ENCODE measurements at places on chromosomes 2 and 18.

GRCh38 chr2:207594264-207594663 lies 30.9 kb downstream of the METTL21A start:
- no peak for DNase-seq

DNA sequence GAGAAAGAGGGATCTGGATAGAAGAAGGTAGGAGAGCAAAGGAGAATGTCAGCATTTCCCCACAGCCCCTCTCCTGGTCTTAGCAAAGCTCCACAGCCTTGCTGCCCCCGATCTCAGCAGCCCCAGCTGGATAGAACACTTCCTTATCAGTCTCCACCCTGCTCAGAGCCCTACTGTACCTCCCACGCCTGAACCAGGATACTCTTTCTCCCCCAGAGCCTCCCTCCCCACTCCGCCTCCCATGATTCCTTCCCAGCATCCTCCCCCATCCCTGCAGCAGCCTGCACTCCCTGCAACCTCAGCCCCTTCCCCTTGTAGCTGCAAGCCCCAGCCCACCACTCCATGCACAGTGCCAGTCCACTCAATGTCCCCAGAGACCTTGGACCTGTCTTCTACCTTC lies 25.8 kb downstream of the PLB1 start:
- DNase-seq = no peak

DNA sequence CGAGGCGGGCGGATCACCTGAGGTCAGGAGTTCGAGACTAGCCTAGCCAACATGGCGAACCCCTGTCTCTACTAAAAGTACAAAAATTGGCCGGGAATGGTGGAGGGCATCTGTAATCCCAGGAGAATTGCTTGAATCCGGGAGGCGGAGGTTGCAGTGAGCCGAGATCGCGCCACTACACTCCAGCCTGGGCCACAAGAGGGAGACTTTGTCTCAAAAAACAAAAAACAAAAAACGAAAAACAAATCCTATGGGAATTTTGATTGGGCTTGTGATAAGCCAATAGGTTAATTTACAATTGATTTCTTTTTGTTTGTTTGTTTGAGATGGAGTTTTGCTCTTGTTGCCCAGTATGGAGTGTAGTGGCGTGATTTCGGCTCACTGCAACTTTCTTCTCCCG lies 24.2 kb upstream of the TOGARAM2 start:
- no peak for DNase-seq

DNA sequence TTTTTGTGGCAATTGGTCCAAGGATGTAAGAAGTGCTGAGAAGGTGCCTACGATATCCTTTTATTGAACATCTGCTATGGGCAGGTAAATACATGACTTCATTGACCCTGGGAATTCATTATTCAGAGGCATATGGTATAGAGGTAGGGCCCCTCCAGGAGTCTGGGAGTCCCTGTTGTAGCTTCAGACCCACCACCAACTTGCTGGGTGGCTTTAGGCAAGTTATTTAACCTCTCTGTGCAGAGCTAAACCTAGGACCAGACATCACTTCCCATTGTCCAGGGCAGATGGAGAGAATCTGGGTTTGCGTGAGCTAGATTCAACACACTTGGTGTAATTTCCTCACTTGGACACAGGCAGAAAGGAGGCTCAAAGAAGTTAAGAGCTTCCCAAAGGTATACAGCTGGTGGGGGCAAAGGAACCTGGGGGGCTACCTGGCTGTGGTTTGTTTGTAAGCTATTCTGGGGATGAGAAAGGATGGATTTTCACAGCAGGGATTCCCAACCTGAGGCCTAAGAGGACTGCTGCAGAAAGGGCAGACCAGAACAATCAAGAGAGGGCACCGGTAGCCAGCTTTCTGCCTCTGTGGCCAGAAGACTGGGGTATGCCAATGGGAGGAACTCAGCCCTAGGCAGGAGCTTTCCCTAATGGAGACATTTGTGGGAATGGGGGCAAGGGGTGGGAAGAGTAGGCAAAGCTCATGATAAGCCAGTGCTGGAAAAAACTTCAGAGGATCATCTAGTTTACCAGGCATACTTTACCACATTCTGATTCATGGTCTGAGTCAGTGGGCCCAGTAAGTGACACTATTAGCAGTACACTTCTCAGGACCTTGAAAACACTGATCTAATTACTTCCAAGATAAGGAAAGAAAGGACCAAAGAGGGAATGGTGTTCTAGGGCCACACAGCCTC lies 102.7 kb upstream of the SMAD2 start:
- DNase-seq = no peak

- DNase-seq = no peak
Observed at GRCh38 chr2:54543733-54544396, 87.7 kb downstream of the SPTBN1 start.

DNA sequence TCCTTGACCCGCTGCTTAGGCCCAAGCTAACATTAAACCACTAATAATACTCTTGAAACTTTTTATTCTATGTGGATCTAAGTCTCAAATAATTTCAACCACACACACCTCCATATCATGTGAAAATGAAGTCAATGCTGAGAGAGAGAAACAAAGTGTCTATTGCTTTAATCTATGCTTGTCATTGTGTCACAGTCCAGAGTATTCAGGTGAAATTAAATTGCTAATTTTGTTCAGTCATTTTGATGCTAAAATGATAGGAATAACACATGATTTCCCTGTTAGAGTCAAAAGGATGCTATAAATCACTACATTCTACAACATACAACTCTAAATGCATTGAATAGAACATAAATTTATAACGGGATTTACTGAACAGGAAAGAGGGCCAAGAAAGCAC lies 195.4 kb downstream of the ERBB4 start:
- no peak for DNase-seq

- DNase-seq = no peak
Observed at GRCh38 chr18:42586601-42587000, 528.9 kb downstream of the RIT2 start.

GRCh38 chr2:20579866-20580265 lies 71.0 kb downstream of the HS1BP3 start:
- no peak for DNase-seq

DNA sequence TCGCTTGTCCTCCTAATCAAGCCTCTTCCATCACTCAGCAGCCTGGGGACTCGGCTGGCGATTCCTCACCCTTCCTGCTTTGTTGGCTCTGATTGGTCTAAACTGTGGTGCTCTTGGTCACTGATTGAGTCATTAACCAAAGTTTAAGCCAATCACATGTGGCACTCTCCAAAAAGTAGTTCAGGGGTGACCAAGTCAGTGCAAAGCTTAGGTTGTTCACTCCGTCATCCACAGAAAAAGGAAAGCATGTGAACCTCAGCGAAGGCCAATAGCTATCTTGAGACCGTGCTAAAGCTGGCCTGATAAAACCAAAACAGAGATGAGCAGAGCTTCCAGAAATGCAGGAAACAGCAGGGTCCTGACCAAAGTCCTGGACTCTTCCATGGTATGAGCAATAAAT lies 4.9 kb downstream of the ALPK2 start:
- DNase-seq = no peak

GRCh38 chr2:119751706-119752105 lies 8.0 kb upstream of the PTPN4 start:
- DNase-seq = no peak

GRCh38 chr18:61198486-61198885 lies 134.7 kb upstream of the CDH20 start:
- no peak for DNase-seq

DNA sequence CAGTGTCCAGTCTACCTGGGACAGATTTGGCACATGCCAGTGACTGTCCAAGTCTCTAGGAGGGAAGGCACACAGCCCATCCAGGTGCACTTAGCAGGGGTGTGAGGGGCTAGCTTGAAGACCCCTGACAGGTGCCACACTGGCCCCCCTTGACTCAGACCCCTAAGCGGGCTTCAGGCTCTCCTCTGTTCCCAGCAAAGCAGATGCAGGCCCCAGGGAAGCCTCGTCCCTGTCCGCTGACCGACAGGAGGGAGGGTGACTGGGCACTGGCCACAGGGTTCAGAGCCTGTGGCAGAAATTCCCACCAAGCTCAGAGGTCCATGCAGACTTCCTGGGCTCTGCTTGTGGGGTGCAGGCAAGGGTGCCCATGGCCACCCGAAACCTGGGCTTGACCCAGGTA lies 239.8 kb upstream of the MYT1L start:
- no peak for DNase-seq

- peak; percentile 5 for DNase-seq
Observed at GRCh38 chr2:24793761-24794435, 673 bp downstream of the CENPO start.

DNA sequence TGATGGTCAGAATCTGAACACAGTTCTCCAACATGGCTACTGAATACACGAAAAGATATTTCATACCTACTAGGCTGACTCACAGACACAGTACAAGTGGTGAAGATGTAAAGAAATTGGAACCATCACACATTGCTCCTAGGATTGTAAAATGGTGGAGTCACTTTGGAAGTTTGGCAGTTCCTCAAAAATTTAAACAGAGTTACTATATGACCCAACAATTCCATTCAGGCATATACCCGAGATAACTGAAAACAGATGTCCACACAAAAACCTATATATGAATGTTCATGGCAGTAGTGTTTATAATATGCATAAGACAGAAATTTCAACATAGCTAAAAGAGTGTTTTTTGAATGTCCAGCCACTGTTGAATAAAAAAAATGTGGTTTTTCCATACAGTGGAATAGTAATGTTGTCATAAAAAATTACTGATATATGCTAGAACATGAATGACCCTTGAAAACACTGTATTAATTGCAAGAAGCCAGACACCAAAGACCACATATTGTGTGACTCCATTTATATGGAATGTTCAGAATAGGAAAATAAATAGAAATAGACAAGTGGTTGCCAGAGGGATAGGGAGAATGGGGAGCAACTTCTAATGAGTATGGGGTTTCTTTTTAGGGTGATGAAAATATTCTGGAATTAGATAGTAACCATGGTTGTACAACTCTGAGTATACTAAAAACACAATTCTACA lies 10.1 kb downstream of the RMP24 start:
- no peak for DNase-seq

DNA sequence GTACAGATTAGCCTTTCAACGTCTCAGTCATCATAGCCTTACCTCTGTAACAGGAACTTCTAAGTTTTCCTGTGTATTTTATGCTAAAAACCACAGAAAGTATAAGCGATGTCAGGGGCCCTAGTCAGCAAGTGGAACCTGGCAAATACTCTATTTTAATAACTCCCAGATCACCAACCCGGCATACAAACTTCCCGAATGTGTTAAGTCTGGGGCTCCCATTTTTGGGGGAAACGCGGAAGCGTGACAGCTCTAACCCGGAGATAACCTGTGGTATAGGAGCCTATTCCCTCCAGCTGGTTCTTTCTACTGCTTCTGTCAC lies 574 bp downstream of the NIFK start:
- no peak for DNase-seq

- DNase-seq = peak; percentile 20
Observed at GRCh38 chr18:23812546-23813440, 123.5 kb downstream of the LAMA3 start.

- peak; percentile 12 for DNase-seq
Observed at GRCh38 chr2:206993396-206993911, 54.1 kb downstream of the CPO start.

DNA sequence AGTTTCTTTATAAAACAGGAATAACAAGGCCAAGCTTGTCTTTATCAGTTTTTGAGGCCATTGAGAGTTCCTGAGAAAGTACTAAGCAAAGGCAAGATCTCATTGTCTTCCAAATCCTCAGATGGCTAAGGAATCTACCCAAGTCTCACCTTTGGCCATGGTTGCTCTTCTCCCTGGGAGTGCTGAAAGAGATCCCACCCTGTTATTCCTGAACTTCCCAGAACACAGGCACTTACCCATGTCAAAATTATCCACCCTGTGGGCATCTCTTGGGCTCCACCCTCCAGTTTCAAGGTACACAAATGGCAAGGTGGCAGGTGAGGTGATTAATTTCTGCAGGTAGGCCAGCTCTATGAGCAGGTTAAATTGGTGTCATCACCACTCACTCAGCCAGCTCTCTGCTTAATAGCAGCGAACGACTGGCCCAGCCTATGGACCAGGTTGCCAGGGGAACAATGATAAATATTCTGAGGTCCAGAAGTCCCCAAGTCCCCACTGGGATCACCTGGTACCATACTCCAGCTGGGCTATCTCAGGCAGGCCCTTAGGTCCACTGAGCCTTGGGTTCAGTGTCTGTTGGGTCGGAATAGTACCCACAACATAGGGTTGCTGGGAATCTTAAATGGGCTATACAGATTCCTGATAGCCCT lies 2.3 kb upstream of the SPRED2 start:
- no peak for DNase-seq

GRCh38 chr2:217988840-217989204 lies 14.0 kb downstream of the TNS1 start:
- DNase-seq = no peak

- DNase-seq = no peak
Observed at GRCh38 chr18:79620576-79621165, 58.9 kb upstream of the CTDP1 start.

GRCh38 chr2:19021100-19021476 lies 337.3 kb downstream of the OSR1 start:
- no peak for DNase-seq

DNA sequence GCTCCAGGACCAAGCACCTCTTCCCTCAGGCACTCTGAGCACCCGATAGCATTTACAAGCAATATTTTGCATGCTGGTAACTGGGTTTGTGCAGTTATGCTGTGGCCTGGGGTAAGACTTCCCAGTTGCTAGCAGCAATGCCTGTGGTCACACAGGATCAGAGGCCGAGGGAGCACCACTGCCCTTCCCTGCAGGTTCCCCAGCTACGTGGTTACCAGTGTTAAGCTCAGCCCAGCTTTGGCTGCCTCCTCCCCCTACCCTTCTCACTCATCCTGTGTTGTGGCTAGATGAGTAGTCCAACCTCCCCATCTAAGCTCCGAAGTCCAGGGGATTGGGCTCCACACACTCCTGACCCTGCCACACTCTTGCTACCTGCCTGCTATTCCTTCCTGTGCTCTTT lies 141.1 kb downstream of the CELF4 start:
- no peak for DNase-seq

DNA sequence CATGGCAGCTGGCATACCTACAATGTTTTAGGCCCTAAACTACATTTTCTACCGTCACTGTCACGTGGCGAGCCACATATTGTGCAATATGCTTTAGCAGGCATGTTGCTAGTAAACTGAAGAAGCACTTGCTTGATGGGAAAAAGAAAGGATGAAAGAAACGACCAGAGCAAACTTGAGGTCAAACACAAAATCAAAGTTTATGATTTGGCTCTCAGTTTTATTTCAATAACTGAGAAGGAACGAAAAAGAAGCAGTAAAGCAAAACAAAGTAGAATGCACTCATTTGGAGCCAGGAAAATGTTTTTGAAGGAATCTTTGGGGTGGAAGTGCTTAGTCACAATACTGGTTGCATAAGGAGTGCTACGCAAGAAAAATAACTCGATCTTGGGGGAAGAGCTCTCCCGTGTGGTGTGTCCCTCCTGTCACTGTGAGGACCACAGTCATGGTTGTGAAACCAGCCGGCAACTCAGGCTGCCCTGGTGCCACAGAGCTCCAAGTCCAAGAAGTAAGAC lies 349.8 kb downstream of the RBM43 start:
- DNase-seq = no peak

GRCh38 chr18:22417496-22418188 lies at the start of gene CTAGE1:
TSS of gene CTAGE1 (minus strand) at chr18:22417915. CDS start at chr18:22417811, 104 bp downstream.
- no peak for DNase-seq

DNA sequence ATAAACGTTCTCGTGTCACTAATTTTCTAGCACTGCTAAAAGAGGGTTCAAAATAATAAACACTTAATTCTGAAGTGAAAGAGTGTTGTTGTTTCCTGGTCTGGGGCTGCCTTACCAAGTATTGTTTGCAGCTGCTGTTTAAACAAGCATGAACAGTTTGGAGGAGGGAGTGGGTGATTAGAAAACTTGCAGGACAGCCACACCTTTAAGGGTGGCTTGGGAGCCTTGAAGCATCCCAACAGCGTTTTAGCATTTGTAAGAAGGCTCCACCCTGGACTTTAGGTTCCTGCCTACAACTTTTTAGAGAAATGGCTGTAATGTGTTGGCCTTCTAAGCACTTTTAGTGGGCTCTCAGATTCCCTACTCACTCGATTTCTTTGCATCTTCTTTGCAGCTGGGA lies 371.6 kb downstream of the TGIF1 start:
- DNase-seq = no peak
